CD4-positive, alpha-beta T cell treated with Interleukin-4 for 1 hour (primary cell): ENCODE measurements at places on chromosomes 3 and 15.

DNA sequence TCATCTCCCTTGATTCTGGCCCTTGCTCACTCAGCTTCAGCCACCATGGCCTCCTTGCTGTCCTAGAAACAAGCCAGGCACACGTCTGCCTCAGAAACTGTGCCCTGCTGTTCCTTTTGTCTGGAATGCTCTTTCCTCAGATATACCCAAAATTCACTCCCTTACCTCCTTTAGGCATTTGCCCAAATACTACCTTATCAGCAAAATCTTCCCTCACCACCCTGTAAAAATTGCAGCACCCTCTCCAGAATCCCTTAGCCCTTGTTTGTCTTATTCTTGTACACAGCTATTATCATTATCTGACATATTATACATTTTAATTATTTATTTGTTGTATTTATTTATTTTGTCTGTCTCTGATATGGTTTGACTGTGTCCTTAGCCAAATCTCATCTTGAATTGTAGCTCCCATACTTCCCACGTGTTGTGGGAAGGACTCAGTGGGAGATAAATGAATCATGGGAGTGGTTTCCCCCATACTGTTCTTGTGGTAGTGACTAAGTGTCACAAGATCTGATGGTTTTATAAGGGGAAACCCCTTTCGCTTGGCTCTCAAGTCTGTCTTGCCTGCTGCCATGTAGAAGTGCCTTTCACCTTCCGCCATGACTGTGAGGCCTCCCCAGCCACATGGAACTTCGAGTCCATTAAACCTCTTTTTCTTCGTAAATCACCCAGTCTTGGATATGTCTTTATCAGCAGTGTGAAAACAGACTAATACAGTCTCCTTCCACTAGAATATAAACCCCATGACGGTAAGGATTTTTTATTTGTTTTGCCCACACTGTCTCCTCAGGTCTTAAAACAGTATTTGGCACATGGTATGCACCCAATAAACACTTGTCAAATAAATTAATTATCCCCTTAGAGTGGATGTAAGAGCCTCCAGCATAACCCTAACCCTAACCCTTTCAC lies 60.0 kb upstream of the STT3B start:
- no peak for DNase-seq

- no peak for DNase-seq
Observed at GRCh38 chr15:47412136-47412535, 305.2 kb upstream of the SEMA6D start.

DNA sequence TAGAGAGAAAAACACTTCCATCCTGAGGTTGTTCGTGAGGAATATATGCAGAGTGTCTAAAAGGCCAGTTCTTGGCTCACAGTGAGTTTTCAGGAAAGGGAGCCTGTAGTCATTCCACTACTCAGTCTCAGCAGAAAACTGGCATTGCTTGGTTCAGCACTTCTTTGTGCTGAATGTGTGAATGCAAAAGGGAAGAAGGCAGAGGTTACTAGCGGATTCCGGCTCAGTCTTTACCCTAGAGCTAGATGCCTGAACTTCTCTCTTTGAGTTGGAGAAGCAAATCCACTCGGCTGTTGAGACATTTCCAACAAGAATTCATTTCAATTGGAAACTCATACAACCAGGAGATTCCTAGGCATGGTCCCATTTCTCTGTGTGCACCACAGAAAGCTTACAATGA lies 23.1 kb upstream of the FRMD4B start:
- DNase-seq = no peak

GRCh38 chr3:48963591-48963990 lies 26.4 kb upstream of the P4HTM start:
- DNase-seq = no peak

- no peak for DNase-seq
Observed at GRCh38 chr15:88985547-88986393, 72.6 kb upstream of the MFGE8 start.

GRCh38 chr3:115359536-115359935 lies 212.4 kb upstream of the ZBTB20 start:
- DNase-seq = no peak

- no peak for DNase-seq
Observed at GRCh38 chr3:3545360-3545759, 253.9 kb upstream of the LRRN1 start.

- DNase-seq = no peak
Observed at GRCh38 chr3:42148982-42149432, 57.9 kb downstream of the TRAK1 start.

GRCh38 chr15:33844597-33844996 lies 123.7 kb upstream of the CHRM5 start:
- DNase-seq = no peak

GRCh38 chr3:52233968-52234367 lies 5.0 kb downstream of the TWF2 start:
- DNase-seq = no peak

DNA sequence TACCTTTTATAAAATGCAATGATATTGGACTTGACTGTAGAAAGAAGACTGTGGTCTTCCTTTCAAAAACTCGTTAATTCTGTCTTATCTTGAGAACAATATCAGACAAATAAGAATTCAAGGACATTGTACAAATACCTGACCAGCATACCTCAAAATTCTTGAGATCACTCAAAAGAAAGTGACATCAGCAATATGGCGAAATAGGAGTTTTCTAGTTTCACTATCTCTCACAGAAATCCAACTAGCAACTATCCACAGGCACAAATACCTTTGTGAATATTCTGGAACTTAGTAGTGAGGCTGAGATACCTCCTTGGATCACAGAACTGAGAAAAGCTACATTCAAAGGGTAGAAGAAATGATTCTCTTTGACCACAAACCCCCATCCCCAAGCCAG lies 419.7 kb downstream of the ZNF385D start:
- no peak for DNase-seq

GRCh38 chr3:86996261-86996955 lies 5.5 kb upstream of the VGLL3 start:
- DNase-seq = no peak

DNA sequence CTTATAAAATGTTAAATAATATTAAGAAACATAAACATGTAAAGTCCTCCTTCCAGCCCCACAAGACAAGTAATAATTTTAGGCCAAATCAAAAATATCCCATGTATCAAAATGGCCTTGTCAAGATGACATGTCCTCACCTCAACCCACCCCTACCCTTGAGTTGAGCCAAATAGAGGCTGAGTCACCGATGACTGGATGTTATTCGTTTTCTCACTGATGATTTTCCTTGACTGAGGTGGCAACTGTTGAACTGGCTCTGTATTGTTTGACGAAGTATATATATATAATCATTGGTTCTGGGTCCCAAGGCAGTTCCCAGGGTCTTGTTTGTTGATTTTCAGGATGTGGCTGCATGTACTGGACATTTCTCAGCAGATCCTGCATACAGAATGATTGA lies 75.3 kb downstream of the TMEM108 start:
- no peak for DNase-seq

DNA sequence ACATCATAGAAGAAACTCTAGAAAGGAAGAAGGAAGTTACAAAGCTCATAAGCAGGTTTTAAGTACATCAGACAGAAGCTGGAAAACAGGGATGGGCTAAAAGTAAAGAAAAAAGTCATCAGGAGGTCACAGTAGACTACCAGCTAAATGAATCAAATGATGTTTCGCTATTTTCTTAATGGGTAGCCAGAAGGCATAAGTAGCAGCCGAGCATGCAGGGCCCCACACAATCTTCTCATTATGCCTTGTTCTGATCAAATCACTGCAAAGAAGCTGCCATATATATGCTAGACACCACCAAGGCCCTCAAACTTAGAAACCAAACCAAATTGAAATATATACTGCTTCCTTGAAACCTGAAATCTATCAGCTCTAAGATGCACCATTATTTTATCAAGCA lies 349.1 kb downstream of the ULK4 start:
- DNase-seq = no peak

- DNase-seq = peak; percentile 35
Observed at GRCh38 chr3:28326458-28326926, 22.0 kb upstream of the ZCWPW2 start.

DNA sequence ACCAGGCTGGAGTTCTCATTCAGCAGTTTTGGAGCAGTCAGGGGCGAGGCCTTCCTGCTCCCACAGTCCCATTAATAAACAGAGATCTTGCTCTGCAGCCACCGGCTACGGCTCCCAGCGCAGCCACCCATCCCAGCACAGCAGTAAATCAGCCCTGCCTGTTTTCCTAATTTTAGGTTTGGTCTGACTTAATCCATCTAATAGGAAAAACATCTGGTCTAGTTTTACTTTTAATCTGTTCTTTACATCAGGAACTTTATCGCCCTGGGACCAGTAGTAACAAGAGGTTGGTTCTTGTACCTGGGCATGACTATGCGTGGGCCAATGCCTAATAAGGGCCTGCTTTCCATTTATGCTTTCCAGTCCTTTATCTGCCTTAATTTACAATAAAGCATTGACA lies 264.0 kb upstream of the DPH6 start:
- DNase-seq = no peak

DNA sequence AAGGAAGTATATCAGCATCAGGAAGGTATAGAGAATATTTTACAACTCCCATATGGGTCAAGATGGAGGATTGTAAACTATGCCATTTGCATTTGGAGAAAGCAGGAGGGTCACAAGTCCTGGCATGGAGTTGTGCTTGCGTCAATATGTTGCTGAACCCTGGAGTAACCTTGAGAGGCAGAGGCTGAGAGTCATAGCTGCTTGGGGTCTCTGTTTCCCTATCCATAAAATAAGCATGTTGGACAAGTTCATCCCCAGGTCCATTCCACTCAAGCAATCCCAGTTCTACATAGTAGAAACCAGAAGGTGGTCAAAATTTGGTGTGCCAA lies 273.6 kb downstream of the MECOM start:
- no peak for DNase-seq

DNA sequence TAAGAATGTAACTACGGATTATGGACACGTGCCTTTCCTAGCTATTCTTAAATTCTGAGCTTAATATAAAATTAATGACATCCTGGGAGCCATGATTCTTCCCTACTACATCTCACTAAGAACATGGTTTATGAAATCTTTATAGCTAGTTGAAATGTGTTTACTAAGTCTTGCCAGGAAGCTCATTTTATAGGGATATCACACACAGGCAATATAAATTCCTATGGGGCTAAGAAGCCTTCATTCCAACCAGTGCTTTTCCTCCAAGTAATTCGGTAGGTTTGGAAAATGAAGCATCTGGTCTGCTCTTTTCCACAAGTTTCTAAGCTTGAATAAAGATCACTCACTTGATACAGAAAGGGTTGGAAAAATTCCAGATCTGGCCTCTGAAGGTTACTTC lies 802.6 kb downstream of the FHIT start:
- DNase-seq = no peak
